Brain (organoid and tissue), 16 donors: ENCODE measurements at places on chromosomes 12 and 14.
A peak's percentile ranks its signal among the peaks of the same experiment; 100 is the strongest.

- no peak for DNase-seq
Measured at GRCh38 chr12:84362552-84362897, 550.1 kb downstream of the SLC6A15 start.

GRCh38 chr12:85836197-85837090 is at the start of gene RASSF9:
Gene RASSF9, minus strand, starts transcription at chr12:85836409. Its CDS starts 208 bp downstream, at chr12:85836201.
- DNase-seq, result peak; percentile 18

DNA sequence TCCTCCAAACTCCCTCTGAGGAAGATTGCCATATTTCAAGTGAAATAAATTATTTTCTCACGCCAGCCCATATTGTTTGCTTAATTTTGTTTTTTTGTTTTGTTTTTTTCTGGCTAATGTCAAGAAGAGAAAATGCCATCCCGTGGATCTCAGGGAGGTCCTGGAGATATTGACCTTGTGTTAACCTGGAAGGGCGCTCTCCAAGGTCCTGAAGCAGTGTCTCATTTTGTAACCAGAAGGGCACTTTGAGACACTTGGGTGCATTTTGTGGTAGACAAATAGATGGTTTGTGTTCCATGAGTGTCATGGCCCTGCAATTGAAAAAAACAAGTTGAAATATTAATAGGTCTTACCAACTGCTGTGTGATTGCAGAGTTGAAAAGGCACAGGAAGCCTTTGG is 268.9 kb downstream of the SUDS3 start:
- DNase-seq, result no peak

GRCh38 chr14:81480741-81481140 is 52.9 kb downstream of the SEL1L start:
- no peak for DNase-seq

GRCh38 chr12:30962047-30962446 is 35.5 kb downstream of the TSPAN11 start:
- DNase-seq, result no peak

- DNase-seq, result peak; percentile 64
Measured at GRCh38 chr14:22438742-22439141, 150.3 kb downstream of the DAD1 start.

DNA sequence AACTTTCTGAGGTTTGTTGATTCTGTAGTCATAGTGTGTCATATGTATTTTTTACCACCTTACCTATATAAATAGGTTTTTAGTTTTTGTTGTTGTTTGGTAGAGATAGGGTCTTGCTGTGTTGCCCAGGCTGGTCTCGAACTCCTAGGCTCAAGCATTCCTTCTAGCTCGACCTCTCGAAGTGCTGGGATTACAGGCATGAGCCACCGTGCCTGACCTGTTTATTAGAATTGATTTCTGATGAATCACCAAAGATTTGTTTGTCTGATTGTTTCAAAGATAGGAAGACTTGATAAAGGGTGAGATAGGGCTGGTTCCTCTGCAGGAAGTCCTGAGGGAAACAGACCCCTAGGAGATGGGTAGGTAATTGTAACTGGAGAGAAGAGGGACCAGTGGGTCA is 481.6 kb downstream of the PCNX1 start:
- DNase-seq, result no peak

GRCh38 chr12:7642876-7643309 is 22.8 kb downstream of the APOBEC1 start:
- no peak for DNase-seq

DNA sequence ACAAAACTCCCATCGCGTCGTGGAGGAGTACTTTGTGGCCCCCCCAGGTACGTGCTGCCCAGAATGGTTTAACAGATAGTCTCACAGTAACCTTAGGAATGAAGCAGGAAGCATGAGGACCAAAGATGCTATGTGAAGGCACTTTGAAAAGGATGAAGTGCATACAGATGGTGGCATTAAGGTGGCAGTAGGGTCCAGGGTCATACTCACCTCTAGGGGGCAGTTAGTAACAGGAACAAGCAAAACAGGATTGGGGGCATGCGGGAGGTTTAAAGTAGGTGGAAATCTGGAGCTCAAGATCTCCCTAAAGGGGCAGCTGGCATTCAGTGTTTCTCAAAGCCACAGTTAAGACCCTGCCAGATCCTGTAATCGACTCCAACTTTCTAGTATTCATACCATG is 10.9 kb downstream of the GATC start:
- DNase-seq, result no peak

- no peak for DNase-seq
Measured at GRCh38 chr12:88562151-88562550, 18.1 kb downstream of the KITLG start.

GRCh38 chr12:66516133-66516532 is 162.7 kb downstream of the GRIP1 start:
- no peak for DNase-seq

GRCh38 chr12:47801170-47801903 is 18.4 kb downstream of the HDAC7 start:
- DNase-seq, result no peak

- DNase-seq, result peak; percentile 91
Measured at GRCh38 chr12:124506145-124506831, 61.1 kb downstream of the NCOR2 start.

DNA sequence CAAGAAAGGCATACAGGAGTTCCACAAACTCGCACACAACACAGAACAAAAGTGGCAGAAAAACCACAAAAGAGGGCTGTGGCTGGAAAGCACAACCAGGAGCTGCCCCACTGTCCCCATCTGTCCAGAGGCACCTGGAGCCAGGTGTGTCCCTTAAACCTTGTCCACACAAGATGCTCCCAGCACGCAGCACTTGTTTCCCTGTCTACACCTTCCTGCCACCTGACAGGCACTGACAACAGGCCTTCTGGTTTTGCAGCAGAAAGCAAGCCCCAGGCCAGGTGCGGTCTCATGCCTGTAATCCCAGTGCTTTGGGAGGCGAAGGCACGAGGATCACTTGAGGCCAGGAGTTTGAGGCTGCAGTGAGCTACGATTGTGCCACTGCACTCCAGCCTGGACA is 3.6 kb downstream of the BTBD6 start:
- DNase-seq, result no peak

DNA sequence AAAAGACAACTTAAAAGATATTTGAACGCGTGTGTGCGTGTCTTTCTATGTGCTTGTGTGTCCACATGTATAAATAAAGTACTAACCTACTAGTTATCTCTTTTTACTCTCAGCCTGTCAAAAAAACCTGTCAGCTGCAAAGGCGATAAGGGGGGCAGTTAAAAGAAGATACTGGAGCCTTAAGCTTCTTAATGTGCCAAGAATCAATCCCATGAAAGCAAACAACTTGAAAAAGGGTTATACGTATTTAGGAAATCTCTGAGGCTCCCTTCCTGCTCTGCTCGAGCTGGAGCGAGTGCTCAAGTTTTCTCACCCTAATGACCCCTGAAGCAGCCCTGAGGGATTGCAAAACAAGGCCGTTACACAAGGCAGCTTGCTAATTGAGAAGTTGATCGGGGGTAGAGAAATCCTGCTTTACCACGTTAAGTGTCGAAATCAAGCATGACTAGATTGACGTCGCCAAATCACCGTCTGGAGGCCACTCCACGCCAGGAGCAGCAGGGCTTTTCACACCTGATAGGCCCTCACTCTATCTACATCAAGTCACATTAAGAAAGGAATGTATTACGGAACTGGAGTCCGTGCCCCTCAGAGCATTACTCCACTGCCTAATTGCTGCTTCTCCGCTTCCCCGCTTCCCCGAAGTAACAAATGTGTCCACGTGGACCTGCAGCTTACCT is 32.4 kb downstream of the LMO3 start:
- DNase-seq, result peak; percentile 45

DNA sequence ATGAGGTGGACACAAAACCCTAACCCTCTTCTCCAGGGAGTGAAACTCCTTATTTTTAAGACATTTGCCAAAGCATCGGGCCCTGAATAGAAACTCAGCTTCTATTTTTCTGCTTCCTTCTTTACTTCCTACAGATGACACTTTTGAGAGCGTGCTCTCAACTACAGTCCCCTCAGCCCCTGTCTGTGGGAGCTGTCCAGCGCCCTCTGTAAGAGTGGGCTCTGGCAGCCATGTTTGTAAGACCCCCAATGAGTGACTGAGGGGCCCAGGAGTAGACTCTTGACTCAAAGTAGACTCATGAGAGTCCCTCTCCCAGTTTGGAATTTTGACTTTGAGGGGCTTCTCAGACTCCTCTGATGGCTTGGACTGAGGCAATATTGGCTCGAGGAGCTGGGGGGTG is 25.5 kb upstream of the BATF start:
- no peak for DNase-seq

DNA sequence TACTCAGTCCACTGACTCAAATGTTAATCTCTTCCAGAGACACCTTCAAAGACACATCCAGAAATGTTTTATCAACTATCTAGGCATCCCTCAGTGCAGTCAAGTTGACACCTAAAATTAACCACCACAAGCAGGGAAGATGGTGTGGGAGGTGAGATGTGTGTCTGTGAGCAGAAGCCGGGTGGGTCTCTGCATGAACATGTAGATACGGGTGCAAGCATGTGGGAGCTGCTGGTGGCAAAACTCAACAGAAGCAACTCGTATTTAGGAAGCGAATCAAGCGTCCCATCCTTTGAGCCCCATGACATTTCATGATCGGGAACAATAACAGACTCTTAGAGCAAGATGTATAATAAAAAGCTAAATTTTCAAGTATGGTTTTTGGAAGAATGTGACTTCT is 110.0 kb upstream of the C14orf180 start:
- DNase-seq, result no peak

DNA sequence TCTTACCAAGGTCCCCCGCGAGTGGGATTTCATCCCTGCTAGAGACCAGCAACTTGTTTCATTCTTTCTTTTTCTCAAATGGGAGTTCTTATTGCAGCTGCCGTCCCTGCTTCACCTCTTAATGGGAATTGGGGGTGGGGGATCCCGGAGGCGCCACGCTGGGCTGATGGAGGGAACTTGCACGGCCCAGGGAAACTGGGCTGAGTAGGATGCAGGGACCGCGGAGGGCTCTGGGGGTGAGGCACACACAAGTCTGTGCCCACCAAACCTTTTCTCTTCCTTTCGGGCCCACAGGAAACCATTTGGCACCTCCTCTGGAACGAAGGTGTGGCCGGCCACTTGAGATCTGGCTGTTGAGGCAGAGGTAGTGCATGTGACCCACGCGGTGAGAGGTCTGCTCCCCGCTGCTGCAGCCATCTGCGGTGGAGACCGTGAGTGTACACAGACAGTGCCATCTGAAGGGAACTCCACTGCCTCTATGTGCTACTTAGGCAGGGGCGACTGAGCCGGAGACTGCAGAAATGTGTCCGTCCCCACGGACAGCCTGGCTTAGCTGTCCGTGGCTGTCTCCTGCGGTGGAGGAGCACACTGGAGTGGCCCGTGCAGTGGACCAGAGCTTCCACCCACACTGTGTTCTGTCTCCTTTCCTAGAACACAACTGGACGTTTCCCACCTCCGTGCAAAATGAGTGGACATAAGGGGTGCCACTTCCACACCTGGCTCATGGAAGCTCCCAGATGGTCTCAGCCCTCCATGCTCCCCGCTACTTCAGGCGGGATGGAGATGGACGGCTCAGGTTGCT is 42.1 kb upstream of the TESC start:
- no peak for DNase-seq

GRCh38 chr12:89497005-89497404 is 27.6 kb downstream of the GALNT4 start:
- no peak for DNase-seq

- DNase-seq, result no peak
Measured at GRCh38 chr14:99551034-99551922, 52.7 kb downstream of the CCDC85C start.

GRCh38 chr14:54202288-54202687 is 194.5 kb upstream of the CDKN3 start:
- DNase-seq, result no peak

DNA sequence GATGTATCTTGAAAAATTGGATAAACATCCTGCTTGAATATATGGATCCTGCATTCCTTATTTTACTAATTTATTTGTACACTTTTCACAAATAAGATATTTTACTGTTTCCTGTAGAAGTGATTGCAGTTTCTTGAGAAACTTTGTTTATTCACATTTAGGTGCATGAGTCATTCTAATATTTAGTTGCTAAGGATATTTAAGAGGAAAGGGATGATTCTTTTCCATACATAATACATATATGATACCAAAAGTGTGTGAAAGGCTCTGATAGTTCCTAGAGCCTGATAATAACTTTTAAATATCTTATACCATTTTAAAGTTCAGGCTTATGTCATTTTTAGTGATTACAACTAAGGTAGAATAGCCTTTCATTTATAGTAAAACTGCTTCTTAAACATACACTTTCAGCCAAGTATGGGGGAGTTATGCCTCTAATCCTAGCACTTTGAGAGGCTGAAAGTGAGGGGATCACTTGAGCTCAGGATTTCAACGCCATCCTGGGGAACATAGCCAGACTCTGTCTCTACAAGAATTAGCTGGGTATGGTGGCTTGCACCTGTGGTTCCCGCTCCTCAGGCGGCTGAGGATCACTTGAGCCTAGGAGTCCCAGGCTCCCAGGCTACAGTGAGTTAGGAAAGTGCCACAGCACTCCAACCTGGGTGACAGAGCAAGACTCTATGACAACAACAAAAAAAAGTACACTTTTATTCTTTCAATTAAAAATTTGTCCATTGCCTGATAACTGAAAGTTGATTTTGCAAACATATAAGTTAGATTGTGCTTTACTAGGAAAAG is 262.6 kb upstream of the LRIG3 start:
- no peak for DNase-seq

GRCh38 chr12:132239796-132240668 is 89.4 kb downstream of the GALNT9 start:
- DNase-seq, result no peak

- DNase-seq, result no peak
Measured at GRCh38 chr12:51449580-51450246, 25.1 kb downstream of the SLC4A8 start.

DNA sequence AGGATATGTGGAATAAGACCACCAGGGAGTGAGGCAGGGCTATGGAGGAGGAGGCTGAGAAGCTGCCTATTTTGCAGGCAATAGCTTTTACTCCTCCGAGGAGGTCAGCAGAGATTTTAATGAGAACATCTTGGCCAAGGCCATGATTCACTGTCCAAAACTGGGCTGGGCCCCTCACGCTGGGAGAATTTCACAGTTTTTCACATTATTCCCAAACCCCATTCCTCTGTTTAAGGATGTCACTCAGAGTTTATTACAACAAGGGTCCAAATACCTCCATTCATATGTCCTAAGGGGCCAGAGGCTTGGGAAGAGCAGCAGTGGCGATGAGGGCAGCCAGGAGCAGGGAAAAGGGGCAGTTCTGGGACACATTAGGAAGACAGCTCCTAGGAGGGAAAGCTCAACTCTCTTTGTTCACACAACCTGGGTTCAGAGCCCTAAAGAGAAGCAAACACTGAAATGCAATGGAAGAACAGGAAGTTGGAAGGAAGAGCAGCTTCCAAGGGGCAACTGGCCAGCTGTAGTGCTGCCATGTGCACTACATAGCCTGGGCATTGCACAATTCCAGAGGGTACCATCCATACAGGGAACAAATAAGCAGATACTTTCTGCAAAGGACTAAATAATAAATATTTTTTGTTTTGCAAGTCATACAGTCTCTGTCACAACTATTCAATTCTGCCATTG is 283.2 kb downstream of the NUAK1 start:
- no peak for DNase-seq

- DNase-seq, result no peak
Measured at GRCh38 chr12:27319848-27320247, 12.8 kb upstream of the BMAL2 start.

GRCh38 chr12:116434155-116435011 is 124.8 kb upstream of the MAP1LC3B2 start:
- peak; percentile 58 for DNase-seq
